Activated naive CD4-positive, alpha-beta T cell (primary cell): ENCODE measurements at places on chromosomes 6 and 20.

GRCh38 chr20:31989030-31989645 is 21.1 kb upstream of the CCM2L start:
- no peak for DNase-seq

GRCh38 chr6:102853249-102853955 is 1459.9 kb downstream of the GRIK2 start:
- DNase-seq, result no peak

DNA sequence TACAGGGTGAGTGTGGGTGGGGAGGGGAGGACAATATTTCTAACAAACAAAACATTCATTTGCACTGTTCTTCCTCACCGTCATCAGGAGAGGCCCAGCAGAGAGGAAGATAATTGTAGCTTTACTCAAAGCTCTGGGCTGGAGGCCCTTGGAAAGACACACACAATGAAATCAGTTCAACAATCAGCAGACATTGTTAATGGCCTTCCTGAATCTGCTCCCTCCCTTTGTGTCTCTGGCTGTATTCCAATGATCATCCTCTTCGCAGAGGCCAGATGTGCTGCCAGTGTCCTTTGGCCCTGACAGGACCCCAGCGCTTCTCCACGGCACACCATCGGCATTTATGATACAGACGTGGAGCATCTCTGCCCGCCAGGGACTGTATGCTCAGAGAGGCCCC is 44.6 kb upstream of the LRFN2 start:
- DNase-seq, result no peak

DNA sequence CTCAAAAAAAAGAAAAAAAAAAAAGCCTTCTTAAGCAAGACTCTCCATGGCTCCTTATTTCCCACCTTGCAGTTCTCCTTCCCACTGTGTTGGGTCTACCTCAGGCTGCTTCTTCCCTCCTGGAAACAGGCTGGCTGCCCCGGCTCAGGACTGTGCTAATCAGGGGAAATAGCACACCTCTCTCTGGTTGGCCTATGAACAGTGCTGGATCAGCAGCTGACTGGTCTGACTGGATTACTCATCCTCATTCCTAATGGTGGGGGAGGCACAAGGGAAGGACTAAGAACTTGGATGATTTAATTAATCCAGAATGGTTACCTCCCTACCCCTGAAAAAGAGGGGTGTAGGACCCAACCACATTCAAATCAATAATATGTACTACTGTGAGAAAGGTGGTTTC is 3.9 kb upstream of the SRSF3 start:
- DNase-seq, result no peak

DNA sequence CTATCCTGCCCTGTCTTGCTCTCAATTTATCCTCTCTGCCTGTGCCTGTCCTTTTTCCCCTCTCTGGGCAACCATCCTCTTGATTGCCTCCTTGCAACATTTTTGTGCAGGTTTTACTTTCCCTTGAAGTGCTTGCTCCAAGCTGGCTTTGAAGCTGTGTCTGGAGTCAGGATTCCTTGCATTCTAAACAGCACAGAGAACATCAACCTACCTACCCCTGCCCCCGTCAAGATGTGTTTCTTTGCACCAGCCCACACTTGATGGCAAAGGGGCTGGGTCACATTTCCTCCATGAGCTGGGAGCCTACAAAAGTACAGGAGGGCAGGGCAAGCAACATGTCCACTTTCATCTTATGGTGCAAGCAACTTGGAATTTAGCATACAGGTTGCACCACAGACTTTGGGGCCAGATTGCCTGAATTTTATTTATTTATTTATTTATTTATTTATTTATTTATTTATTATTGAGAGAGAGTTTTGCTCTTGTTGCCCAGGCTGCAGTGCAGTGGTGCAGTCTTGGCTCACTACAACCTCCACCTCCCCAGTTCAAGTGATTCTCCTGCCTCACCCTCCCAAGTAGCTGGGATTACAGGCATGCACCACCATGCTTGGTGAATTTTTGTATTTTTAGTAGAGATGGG is 206.3 kb downstream of the COL19A1 start:
- no peak for DNase-seq

DNA sequence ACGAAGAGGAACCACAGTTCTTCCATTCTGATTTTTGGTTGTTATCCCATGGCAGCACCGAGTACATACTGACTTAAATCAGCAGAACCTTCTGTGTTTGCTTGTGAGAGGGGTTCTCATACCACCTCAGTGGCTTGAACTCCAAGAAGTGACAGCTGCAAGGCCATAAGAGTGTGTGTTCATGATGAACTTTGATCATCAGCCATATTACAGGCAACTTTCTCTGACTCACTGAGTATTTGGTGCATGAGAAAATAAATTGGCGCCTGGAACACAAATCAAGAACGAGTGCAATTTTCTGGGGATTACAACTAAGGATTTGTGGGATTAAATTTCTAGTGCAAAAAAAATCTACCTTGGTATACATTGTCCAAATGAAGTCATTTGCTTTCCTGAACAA is 68.9 kb downstream of the CYP39A1 start:
- DNase-seq, result no peak
